ENCODE measurements at places on chromosomes 3 and 15. TPM values are rescaled to one million over a fixed set of nuclear protein-coding genes. Genes with fewer than 3 reads are reported as not detected.

The EIF4A2 gene
- 433 TPM for polyA plus RNA-seq

The MOBP gene
- polyA plus RNA-seq: not detected

The PLXNB1 gene
- 49.3 TPM for polyA plus RNA-seq

The KCTD6 gene
- 27.0 TPM for polyA plus RNA-seq

The SGO1 gene
- 95.0 TPM for polyA plus RNA-seq

The TNFAIP8L3 gene
- polyA plus RNA-seq: 0.21 TPM

The ACTC1 gene
- 38.3 TPM for polyA plus RNA-seq

The VPS13C gene
- 6.6 TPM for polyA plus RNA-seq

The CADPS gene
- polyA plus RNA-seq: 14.7 TPM

The CDCP1 gene
- 7.7 TPM for polyA plus RNA-seq

The AHSG gene
- polyA plus RNA-seq: 0.18 TPM

The CCDC9B gene
- polyA plus RNA-seq: 0.18 TPM

The FANCD2OS gene
- polyA plus RNA-seq: 0.94 TPM

The LSMEM2 gene
- 1.5 TPM for polyA plus RNA-seq

The CCDC54 gene
- polyA plus RNA-seq: not detected

The INKA1 gene
- 3.7 TPM for polyA plus RNA-seq

The SPG11 gene
- polyA plus RNA-seq: 23.3 TPM

The BFSP2 gene
- not detected for polyA plus RNA-seq

The CCR8 gene
- polyA plus RNA-seq: 0.23 TPM

The CFAP92 gene
- polyA plus RNA-seq: 1.7 TPM

The ROBO1 gene
- 17.3 TPM for polyA plus RNA-seq

The PLSCR5 gene
- polyA plus RNA-seq: not detected

The ZNF501 gene
- polyA plus RNA-seq: 3.3 TPM

The MYZAP gene
- polyA plus RNA-seq: 1.1 TPM

The FBXW12 gene
- polyA plus RNA-seq: 0.21 TPM

The KY gene
- polyA plus RNA-seq: not detected

The IGSF10 gene
- 0.50 TPM for polyA plus RNA-seq

The ALDH1A2 gene
- polyA plus RNA-seq: not detected

The CORO2B gene
- 1.4 TPM for polyA plus RNA-seq

The RABL3 gene
- polyA plus RNA-seq: 8.5 TPM

The SLCO2A1 gene
- polyA plus RNA-seq: 0.82 TPM

The CYP19A1 gene
- polyA plus RNA-seq: 0.42 TPM

The CRABP1 gene
- polyA plus RNA-seq: 536 TPM

The PRTG gene
- polyA plus RNA-seq: 0.63 TPM

The IREB2 gene
- polyA plus RNA-seq: 19.2 TPM
